ENCODE measurements at places on chromosomes 6 and 20.

- DNase-seq, result no peak
These were observed 748 bp upstream of the ATP9A start for GRCh38 chr20:51768759-51769517.

DNA sequence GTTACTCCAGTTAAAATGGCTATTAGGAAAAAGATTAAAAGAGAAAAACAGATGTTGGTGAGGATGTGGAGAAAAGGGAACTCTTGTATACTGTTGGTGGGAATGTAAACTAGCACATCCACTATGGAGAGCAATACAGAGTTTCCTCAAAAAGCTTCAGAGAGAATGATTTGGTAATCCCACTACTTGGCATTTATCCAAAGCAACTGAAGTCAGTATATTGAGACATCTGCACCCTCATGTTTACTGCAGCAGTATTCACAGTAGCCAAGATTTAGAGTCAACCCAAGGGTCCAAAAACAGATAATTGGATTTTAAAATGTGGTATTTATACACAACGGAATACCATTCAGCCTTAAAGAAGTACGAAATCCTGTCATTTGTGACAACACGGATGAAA lies 469.5 kb downstream of the QKI start:
- DNase-seq, result peak; percentile 39

- no peak for DNase-seq
These were observed 72.5 kb upstream of the MYLIP start for GRCh38 chr6:16056263-16056870.

GRCh38 chr6:125008957-125009356 lies 46.7 kb downstream of the RNF217 start:
- DNase-seq, result no peak

DNA sequence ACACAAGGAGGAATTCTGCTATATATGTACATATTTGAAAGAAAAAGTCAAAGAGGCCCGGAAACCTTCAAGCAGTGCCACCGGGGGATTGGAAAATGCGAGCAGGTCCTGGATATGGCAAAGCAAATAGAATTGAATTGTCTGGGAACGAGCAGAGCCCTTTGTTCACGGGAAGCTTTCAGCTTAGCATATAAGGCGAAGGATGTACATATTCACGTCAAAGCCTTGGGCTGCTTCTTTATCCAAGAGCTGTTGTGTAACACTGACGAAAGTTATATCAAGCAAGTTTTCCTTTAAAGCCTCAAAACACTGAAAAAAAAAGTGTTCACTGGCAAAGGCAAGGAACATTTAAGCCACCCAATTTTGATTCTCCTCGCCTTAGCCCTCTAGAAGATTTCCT lies 171.0 kb downstream of the GPX5 start:
- no peak for DNase-seq

- peak; percentile 7 for DNase-seq
These were observed 25.0 kb downstream of the TTK start for GRCh38 chr6:80029470-80029869.

DNA sequence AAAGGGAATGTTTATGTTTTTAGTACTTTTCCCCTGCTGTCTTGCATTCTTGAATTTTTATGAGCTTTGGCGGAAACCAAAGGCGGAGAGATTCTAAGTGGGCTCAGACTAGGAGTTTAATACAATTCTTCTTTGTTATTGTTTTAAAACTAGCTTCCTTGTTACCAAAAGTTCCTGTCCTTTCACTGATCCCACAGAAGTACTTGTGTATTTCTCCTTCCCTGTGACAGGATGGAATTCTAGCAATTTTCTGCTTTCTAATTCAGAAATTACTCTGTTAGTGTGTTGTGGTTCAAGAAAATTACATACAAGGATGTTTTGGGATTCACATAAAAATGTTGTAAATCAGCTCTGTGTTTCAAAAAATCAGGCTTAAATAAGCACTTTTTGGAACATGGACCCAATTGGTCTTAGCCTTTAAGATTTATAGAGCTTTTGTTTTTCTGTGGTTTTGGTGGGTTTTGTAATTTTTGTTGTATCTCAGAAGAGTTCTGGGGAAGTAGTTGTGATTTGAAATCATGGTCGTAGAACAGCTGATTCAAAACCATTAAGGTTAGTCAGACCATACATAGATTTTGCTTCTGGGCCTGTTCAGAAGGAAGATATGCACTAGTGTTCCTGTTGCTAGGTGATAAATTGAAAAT lies 17.6 kb upstream of the CTAGE9 start:
- peak; percentile 24 for DNase-seq

DNA sequence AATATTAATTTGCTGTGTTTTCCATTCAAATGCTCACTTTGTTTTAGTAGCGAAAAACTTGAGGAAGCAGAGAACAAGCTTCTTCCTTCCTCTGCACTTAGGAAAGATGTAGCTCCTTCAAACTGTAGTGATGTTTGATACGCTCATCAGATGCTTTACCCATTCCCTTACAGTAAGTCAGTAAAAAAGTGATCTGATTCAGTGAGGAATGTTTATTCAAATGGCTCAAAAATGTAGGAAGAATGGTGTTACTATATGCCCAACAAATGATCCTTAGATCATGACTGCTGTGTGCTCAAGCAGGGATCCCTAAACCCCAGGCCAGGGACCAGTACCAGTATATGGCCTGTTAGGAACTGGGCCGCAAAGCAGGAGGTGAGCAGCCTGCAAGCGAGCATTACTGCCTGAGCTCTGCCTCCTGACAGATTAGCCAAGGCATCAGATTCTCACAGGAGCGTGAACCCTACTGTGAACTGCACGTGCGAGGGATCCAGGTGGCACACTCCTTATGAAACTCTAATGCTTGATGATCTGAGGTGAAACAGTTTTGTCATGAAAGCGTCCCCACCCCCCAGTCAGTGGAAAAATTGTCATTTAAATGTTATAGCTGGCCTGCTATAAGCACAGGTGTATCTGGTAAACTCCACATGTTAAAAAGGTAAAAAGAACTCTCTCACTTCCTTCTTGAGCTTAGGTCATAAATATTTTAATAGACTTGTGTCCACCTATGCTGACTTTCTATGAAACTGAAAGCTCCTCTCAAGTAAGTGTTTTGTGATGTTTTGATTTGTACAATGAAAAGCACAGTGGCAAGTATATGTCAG lies 187.2 kb downstream of the FOXC1 start:
- no peak for DNase-seq

- DNase-seq, result peak; percentile 52
These were observed 56.2 kb downstream of the TPBG start for GRCh38 chr6:82419859-82420258.

- no peak for DNase-seq
These were observed 23.6 kb downstream of the TBC1D7 start for GRCh38 chr6:13304580-13305260.

DNA sequence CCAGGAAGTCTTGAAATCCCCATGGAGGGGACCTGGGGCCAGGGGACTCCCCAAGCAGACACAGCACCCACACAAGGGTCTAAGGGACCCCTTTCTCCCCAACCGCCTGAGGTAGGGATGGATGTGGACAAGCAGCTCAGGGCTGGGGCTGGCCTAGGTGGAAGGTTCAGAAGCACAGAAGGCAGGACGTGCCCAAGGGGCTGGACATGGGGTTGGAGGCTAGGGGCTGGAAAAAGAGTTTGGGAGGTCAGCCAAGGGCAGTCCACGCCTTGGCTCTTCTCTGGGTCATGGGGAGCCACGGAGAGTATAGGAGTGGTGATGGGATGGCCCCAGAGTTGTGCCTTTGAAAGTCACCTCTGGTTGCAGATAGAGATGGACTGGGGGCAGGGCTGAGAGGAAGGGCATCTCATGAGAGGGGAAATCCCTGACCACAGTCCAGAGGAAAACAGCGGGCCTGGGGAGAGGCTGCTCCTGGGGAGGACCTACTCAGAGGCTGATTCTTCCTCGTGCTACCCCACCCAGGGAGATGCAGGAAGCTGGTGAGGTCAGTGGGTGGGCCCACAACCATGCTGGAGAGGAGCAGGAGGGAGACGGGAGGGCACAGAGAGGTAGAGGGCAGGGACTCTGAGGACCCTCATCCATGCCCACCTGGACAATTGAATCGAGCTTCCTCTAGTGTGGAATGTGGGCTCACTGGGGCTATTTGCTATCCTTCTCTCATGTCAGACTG lies 2.5 kb upstream of the HSPA12B start:
- no peak for DNase-seq

GRCh38 chr6:33738153-33738552 lies 8.6 kb downstream of the IP6K3 start:
- no peak for DNase-seq

DNA sequence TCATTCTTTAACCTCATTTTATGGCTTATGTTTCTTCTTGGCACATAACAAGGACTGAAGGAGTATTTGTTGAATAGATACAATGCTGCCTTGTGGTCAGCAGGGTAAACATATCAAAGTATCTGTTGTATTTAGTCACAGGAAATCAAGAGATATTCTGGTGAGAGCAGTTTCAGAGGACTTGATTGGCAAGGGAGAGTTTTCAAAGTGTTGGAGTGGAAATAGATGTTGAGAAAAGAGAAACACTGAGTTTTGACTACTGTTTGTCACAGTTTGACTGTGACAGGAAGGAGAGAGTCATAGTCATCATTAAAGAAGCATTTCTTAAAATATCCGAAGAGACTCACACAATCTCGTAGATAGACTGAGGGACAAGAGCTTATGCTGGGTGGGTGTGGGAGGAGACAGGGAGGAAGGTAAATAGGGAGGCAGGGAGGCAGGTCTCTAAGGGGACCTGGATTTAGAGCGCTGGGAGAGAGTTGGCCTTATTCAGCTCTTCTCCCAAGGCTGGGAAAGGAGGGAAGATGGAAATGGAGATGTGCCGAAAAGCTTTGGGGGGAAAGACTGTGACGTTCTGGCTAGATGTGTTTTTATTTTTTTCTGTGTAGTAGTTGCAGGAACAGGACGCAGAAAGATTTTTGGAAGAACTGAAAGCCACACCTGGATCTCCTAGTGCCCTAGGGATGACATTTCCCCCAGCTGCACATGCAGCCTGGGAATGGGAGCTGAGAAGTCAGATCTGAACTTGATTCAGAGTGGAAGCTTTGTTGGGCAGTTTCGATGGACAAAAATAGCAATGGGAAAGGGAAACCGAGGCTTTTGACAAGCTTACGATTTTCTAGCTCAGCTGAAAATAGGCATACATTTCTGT lies 65.0 kb upstream of the IFNGR1 start:
- DNase-seq, result peak; percentile 13

- no peak for DNase-seq
These were observed 84.1 kb downstream of the SNX5 start for GRCh38 chr20:17884307-17885003.

GRCh38 chr6:26240157-26241032 lies 124.6 kb upstream of the BTN3A2 start:
- peak; percentile 72 for DNase-seq

DNA sequence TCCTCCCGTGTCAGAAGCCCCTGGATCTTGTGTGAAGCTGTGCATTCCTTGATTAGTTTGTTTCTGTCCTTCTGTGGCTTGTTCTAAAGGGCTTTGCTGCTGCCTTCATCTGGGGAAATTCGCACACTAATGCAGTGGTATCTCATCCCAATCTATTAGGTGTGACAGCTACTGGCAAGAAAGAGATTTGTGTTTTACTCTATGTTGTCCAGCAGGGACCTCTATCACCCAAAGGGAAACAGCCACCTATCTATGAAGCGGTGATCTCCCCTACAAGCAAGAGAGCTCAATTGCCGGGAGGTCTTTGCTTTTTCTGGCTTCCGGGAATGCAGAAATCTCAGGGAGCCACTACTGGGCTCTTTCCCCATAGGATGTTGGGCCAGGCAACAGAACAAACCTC lies 151.8 kb downstream of the NRN1 start:
- DNase-seq, result no peak

DNA sequence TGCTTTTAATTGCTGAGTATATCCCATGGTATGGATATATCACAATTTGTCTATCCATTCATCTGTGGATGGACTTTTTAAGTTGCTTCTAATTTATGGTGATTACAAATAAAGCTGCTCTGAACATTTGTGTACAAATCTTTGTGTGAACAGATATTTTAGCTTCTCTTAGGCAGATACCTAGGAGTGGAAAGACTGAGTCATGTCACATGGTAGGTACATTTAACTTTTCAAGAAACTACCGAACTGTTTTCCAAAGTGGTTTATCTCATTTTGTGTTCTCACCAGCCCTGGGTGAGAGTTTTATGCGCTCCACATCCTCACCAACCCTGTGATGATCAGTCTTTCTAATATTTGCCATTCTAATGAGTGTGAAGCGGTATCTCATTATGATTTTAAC lies 31.0 kb upstream of the ZNFX1 start:
- DNase-seq, result no peak
